CD4-positive, alpha-beta memory T cell (primary cell): ENCODE measurements at places on chromosomes 4 and X. TPM values are rescaled to one million over a fixed set of nuclear protein-coding genes. Genes with fewer than 3 reads are reported as not detected.

The BEX5 gene
- total RNA-seq = 5.9 TPM

The CYSLTR1 gene
- 29.4 TPM for total RNA-seq

The DUSP21 gene
- total RNA-seq = not detected

The PRDM8 gene
- total RNA-seq = 19.8 TPM

The LINC00632 gene
- 16.2 TPM for total RNA-seq
